ENCODE measurements at places on chromosomes 7 and 10.

DNA sequence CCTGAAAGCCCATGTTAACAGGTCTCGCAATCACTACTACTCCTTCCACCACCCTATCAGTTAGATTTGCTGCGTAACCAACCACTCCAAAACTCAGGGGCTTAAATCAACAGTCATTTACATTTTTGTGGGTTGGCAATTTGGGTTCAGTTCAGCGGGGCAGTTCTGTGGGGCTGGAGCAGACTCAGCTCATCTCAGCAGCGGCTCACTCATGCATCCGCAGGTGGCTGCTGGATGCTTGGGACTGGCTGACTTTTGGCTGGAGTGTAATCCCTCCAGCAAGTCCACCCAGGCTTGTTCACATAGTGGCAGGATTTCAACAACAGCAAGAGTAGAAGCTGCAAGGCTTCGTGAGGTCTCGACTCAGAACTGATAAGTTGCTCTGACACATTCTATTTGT is 79.2 kb downstream of the NEUROD6 start:
- DNase-seq: no peak

DNA sequence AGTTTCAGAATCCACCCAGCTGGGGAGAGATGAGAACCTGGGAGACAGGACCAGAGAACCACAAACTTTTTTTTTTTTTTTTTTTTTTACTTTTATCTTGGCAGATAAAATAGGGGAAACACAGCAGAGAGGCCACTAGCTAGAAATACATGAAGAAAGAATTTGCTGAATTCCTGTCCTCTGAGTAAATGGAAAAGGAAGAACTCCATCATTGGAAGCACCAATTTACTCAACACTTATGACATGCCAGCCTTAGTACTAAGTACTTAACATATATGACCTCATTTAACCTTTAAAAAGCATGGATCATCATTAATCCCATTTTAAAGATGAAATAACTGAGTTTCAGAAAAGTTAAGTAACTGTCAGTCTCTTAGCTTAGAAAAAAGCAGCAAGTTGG is 343.0 kb upstream of the NPSR1 start:
- no peak for DNase-seq

DNA sequence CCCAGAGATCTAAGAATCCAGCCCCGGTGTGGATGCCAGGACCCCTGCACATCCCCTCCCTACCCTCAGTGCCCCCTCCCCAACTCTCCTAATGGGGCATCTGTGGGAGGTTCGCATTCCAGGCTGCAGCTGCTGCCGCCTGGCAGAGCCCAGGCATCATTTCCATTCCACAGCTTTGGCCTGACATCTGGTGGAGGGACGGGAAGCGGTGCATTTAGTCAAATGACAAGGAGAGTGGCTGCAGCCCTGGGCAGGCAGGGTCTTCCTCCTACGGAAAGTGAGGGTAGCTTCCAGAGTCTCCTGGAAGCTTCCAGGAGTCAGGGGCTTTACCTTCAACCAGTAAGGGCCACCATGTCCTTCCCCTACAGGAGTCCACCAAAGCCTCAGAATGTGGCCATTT is 30.8 kb downstream of the PRLHR start:
- DNase-seq: no peak

DNA sequence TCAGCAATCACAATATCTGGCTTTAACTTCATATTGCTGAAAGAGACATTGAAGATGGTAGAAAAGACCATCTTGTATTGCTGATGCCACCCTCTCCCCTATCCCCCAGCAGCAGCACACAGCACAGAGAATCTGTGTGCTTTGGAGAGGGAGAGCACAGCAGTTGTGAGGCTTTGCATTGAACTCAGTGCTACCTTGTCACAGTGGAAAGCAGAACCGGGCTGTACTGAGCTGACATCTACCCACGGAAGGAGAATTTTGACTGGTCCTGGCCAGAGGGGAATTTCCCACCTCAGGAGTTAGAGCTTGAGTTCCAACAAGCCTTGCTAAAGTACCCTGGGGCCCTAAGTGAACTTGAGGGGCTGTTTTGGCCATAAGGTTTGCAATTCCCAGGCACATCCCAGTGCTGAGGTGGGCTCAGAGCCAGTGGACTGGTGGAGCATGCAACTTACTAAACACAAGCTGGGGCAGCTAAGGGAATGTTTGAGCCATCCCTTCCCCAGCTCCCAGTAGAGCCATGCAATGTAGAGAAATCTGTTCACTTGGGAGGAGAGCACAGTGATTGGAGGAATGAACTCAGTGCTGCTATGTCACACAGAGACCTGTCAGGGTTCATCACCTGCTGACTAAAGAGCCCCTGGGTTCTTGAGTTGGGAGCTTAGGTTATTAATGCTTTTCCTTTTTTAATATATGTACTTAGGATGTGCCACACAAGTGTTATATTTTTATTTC is 62.1 kb downstream of the OR13A1 start:
- DNase-seq: no peak

DNA sequence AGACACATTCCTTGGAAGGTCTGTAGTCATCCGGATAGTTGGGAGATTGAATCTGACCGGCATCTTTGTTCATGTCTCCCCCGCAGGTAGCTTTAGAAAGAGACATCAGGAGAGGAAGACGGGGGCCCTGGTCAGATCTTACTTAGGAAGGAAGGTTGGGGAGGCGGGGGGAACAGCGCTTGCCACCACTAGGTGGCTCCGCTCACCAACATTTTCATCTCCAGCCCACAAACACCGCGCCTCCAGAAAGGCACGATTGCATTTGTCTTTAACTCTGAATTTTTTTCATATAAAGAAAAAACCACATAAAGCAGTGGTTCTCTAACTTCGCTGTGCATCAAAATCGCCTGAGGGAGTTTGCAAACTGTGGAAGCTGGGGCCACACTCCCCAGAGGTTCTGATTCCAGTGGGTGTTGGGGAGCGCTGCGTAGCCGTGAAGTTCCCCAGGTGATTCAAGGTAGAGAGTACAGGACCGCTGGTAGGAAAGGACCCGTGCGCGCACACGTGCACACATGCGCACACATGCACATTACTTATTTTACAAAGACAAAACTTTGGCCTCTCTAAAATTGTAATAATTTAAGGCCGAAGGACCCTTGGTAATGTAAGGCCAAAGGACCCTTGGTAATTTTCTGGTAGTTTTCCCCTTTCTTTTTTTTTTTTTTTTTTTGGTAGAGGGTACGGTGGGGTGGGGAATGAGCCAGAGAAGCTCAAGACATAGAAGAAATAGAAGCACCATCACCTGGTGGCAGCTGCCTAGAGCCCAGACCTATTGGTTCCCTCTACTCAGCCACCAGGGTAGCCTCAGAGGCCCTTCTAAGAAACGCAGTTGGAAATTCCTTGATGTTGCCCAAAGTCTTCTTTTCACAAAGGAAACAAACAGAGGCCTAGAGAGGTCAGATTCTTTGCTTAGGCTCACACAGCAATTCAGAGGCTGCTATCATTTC is 37.4 kb upstream of the OPALIN start:
- DNase-seq: peak; percentile 60

GRCh38 chr10:71975871-71976725 is 11.9 kb downstream of the CHST3 start:
- no peak for DNase-seq

- DNase-seq: no peak
Observed at GRCh38 chr10:121796342-121796741, 131.5 kb downstream of the ATE1 start.

DNA sequence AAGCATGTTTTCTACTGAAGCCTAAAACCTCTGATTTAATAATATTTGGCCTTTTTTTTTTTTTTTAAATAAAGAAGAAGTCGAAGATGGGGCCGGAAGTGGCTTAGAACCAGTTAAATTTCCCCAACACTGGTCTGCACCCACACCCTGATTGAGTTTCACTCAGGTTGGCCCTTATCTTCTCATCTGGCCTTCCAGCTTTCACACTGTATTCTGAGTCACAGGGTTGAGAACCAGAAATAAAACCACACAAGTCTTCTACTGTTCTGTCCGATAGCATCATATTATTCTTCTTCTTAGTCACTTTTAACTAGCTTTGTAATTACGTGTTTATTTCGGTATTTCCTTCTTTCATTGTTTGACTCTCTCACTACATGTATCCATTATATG is 9.9 kb downstream of the ZNF365 start:
- peak; percentile 60 for DNase-seq

- DNase-seq: no peak
Observed at GRCh38 chr10:94402843-94403379, 570 bp downstream of the TBC1D12 start.

DNA sequence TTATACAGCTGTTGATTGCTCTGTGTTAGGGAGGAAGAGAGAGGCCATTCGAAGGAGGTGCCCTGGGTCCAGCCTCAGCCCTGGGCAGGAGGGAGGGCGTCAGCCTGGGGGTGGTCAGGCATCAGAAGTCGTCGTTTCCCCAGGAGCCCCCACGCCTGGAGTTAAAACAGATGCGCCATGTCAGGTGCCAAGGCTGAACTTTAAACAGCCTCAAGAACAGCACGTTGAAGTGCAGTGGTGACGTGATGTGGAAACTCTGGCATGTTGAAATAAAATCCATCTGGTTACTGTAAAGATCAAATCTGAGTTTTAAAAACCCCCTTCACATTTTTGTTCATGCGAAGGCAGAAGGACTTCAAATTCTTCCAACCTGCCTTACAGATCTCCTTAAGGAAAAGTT is 128.4 kb upstream of the PPP2R2D start:
- no peak for DNase-seq

GRCh38 chr7:82595176-82595575 is 151.6 kb upstream of the CACNA2D1 start:
- no peak for DNase-seq

GRCh38 chr10:4217653-4218052 is 432.6 kb upstream of the KLF6 start:
- no peak for DNase-seq

DNA sequence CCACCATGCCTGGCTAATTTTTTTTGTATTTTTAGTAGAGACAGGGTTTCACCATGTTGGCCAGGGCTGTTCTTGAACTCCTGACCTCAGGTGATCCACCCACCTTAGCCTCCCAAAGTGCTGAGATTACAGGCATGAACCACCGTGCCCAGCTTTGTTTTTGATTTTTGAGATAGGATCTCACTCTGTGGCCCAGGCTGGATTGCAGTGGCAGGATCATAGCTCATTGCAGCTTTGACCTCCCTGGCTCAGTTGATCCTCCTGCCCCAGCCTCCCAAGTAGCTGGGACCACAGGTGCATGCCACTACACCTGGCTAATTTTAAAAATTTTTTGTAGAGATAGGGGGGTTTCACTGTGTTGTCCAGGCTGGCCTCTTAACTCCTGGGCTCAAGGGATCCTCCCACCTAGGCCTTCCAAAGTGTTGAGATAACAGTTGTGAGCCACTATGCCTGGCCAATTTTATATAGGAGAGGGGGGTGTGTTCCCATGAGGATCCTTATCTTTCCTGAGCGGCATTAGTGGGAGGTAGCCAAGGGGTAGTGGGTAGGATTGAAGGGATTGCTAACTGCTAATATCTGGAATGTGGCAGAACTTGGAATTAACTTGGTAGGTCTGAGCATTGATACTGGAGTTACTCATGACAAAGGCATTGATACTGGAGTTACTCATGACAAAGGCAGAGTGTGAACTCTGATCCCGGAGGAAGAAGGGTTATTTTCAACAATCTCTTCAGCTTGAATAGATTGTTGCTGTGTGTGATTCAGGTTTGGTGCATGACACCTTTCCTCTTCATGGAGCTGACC is 1.0 kb upstream of the NOLC1 start:
- no peak for DNase-seq

- DNase-seq: no peak
Observed at GRCh38 chr7:141301544-141301943, 227.7 kb downstream of the TMEM178B start.

- DNase-seq: no peak
Observed at GRCh38 chr10:94992811-94993210, 54.4 kb downstream of the CYP2C9 start.

All from CD4-positive, alpha-beta T cell treated with Interleukin-1 beta for 1 hour (primary cell).